Progenitor cell of endocrine pancreas (in vitro differentiated cells): ENCODE measurements at places on chromosomes 6 and 20.

- DNase-seq, result no peak
Observed at GRCh38 chr20:53244711-53245110, 272.6 kb downstream of the TSHZ2 start.

- DNase-seq, result no peak
Observed at GRCh38 chr6:124999105-124999764, 37.0 kb downstream of the RNF217 start.

- DNase-seq, result no peak
Observed at GRCh38 chr6:160863782-160864181, 127.8 kb upstream of the MAP3K4 start.

- DNase-seq, result no peak
Observed at GRCh38 chr20:4656491-4656890, 65.2 kb upstream of the PRND start.

DNA sequence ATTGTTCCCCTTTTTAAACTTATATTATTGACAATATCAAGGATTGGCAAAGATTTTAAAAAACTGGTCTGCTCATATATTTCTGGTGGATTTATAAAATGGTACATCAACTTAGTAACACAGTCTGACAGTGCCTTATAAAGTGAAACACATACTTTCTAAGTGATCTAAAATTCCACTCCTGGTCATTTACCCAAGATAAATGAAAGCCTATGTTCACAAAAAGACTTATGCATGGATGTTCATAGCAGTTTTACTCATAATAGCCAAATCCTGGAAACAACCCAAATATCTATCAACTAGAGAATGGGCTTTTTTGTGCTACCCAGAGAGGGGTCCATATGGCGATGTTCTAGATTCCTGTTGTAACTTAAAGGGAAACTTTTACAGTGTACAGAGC lies 222.4 kb upstream of the FAM83B start:
- DNase-seq, result no peak
